ENCODE measurements at places on chromosomes 6 and 20.

GRCh38 chr6:93182938-93183479, 236.3 kb downstream of the EPHA7 start:
- DNase-seq: no peak

DNA sequence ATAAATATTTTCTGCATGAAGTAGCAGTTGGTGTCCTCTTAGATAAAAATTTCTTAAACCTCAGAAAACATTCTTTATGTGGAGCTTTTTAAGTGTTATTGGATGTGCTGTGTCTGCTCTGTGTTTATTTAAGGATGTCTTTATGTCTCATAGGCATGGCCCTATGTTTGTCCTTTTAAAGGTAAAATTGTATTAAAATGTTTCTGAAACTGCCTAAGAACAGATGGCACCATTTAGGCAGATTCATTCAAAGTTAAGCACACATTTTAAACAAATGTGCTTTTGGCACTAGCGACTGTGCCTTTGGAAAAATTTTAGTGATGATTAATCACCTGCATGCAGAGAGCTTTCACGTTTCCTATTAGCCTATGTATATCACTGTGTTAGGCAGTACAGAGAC, 125.2 kb downstream of the KIF6 start:
- DNase-seq: no peak

DNA sequence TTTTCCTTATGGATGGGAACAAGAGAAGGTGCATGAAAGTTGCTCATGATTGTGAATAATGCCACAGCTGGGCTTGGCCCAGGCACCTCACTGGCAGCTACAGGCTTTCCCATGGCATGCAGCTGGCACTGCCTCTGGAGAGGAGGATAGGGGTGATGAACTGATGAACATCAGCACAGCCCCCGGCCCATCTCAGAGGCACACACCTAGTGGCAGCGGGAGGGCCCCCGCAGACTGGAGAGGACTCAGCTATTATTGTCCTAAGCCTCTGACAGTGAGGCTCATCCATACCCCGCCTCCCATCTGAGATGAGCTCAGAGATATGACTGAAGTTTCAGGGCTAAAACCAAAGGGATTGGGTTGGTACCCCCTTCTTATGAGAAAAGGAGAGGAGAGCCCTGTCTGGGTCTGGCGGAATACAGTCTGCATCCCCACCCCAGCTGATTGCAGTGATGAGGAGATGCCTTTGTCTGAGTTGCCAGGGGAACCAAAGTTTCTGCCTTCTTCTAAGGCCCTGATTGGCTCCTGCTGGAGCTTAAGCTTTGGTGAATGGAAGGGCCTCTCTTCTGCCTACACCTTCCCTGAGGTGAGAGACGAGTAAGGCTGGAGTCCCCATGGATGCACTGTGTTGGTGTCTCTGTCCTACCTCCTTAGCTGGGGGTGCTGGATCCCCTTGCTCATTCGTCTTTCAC, 27.6 kb upstream of the EPB41L1 start:
- DNase-seq: no peak

DNA sequence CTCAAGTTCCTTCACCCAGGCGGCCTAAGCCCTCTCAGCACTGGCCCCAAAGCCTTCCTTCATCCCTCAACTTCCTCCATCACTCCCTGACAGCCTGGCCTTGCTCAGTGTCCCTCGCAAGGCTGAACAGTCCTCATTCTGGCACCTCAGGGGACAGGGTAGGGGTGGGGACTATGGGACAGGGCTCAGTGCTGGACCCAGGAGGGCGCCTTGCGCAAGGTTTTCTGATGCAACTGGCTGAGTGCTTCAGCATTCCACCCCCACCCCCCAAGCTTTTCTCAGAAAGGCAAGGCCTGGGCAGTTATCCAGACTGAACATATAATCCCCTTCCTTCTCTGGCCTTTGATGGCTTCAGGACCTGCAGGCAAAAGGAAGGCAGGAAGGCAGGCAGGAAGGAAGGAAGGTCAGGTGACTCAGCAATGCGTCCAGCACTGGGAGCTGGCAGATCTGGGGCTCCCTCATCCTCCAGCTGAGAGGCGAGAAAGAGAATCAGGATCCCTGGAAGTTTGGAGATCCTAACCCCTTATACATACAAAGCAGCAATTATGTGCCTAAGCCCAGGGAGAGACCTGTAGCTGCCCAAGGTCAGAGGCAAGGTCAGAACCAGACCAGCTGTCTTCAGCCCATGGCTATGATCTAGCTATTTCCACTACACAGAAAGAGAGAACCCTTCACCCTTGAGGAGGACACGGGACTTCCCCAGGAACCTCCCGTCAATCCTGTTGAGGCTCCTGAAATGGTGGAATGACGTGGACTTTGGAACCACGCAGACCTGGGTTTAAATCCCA, 8.6 kb upstream of the TRIB3 start:
- no peak for DNase-seq

GRCh38 chr6:76584121-76584520, 511.7 kb upstream of the IMPG1 start:
- no peak for DNase-seq

GRCh38 chr6:166707045-166707444, 80.0 kb upstream of the RPS6KA2 start:
- peak; percentile 5 for DNase-seq

GRCh38 chr6:57261926-57262325, 39.8 kb upstream of the RAB23 start:
- DNase-seq: no peak

DNA sequence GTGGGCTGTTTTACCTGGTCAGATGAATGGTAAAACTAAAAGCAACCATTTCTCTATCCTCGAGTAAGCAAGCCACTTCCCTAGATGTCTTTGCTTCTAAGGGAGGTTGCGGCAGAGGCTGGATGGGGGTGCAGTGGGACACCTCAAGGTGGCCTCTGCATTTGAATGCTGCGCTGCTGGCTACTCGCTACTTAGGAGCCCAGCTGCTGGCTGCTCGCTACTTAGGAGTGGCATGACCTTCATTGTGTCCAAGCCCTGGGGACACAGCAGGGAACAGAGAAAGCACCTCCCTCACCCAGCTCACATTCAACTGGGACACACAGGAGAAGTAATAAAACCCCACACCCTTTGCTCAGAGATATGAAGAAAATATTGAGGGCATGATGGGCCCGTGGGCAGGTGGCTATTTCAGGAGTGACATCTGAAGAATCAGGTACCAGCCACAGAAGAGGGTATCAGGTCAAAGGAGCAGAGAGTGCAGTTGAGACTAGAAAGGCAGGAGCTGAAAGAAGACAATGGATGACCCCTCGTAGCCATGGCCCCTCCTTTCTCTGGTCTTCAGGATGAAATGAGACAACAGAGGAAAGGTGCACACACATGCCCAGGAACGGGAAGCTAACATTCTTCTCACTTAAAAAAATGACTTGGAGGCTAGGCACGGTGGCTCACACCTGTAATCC, 149.4 kb downstream of the ZMYND8 start:
- no peak for DNase-seq

GRCh38 chr20:62412194-62413024, 5.3 kb upstream of the CABLES2 start:
- DNase-seq: no peak

- no peak for DNase-seq
Observed at GRCh38 chr6:1311400-1312202, at the start of gene FOXQ1. Gene FOXQ1, plus strand, starts transcription at chr6:1312098. Its CDS starts 607 bp downstream, at chr6:1312705.

DNA sequence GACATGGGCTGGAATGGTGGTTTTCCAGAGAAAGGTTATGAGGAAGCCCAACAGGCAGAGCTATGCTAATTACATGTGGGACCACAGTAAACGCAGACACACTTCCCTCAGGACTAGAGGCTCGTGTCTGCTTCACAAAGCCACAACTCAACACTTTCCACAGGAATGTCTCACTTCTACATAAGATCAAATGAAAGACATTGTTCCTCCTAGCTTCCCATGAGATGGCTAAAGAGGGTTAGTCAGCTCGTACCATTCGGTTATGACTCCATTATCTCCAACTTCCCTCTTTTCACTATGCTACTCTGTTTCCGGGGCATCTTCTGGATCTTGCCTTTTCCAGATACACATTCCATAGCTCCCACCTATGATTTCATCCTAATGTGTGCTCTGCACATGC, 29.1 kb upstream of the ZC3H12D start:
- no peak for DNase-seq

DNA sequence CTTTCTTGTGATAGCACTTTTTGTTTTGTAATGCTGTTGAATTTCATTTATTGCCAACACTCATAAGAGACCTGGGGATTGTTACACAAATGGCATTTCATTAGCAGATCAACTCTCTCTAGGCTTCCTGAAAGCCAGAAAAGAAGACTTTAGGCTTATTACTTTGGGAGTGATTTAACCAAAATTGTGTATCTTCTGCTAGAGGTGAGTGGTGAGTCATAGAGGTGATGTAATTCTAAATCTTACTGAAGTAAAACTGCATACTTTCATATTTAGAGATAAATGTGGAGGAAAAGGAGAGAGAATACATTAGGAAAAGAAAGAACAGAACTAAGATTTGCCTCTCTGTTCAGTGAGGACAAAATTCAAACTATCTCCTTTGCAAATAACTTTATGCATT, 304.7 kb upstream of the RGS17 start:
- no peak for DNase-seq

DNA sequence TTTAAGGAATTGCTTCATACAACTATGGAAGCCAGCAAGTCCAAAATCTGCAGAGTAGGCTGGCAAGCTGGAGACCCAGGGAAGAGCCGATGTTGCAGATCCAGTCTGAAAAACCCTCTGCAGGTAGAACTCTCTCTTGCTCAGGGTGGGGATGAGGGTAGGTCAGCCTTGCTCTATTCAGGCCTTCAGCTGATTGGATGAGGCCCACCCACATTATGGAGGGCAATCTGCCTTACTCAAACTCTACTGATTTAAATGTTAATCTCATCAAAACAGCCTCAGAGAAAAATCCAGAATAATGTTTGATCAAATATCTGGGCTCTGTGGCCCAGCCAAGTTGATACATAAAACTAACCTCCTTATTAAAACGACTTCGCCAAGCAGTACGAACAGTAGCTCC, 29.7 kb upstream of the RNF24 start:
- DNase-seq: no peak

DNA sequence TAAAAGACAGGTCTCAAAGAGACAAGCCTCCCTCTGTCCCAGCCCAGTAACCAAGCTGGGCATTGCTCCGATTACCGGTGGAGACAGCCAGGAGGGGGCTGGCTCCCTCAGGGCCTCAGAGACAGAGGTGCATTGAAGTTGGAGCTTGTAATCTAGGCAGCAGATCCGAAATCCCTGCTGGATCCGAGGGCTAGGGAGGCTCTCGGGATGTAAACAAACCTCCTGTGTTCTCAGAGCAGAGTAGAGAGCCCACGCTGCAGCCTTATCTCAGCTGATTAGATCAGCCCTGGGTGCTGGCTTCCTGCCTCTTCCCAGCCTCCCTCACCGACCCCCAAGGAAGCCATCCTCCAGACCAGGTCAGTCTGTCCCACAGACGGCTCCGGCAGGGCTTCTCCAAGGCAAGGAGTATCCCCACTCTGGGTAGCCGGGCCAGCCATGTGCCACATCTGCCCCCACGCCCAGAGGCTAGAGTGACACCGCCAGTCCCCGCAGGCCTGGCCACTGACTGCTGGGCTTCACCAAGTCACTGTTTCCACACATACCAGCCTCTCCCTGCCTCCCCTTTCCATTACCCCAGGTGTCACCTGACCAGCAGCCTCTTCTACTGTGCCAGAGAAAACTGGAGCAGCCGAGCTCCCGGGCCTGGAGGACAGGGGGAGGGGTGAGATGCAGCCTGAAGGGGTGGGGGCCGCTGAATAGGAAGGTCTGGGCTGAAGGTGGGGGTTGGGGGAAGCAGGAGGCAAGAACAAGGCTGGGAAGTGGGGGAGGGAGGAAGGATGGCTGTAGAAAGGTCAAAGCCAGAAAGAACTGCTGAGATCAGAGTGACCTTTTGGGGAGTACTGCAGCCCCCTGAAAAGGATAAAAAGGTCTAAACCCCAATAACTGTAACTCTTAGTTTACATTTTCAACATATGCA, 6.0 kb downstream of the SDC4 start:
- no peak for DNase-seq

DNA sequence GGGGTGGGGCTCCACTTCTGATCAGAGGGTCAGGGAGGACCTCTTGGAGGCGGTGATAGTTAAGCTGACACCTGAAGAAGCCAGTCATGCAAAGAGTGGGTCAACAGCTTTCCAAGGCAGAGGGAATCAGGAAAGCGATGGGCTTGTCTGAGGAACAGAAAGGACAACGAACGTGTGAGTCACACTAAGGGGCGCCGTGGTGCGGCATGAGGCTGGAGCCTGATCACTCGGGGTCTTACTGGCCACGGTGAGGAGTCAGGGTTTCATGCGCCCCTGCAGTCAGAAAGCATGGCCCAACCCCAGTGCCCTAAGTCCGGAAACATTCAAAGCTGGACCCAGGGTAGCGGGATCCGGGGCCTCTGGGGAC, 50.6 kb upstream of the SLC32A1 start:
- DNase-seq: no peak

DNA sequence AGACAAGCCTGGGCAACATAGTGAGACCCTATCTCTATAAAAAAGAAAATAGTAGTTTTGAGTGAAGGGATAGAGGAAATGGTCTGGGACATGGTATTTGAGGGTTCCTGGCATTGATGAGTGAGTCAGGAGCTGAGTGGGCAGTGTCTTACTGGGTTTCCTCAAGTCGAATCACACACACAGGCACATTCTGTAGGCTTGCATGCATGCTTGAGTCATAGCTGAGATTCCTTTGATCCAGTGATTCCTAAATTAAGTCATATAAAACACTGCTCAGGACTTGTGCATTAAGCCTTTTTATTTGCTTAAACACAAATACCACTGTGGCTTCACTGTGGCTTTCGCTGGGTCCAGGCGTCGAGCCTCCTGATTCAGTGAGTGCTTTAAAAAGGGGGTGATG, 71.8 kb upstream of the TMEM181 start:
- DNase-seq: no peak

DNA sequence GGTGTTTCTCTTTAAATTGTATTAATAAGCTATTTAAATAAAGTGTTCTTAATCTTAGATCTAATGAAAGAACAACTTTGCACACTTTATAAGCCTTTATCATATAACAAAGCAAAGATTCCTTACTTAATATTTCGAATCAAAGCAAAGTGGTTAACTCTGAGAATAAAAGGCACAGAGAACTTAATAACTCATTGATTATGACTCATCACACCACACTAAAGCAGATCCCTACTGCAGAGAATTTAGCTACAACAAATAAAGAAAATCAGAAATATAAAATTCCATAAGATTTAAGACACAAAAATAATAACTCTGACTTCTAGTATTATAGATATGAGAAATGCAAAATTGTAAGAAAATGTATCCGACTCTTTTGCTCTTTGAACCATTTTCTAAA, 135.6 kb upstream of the RUNX2 start:
- DNase-seq: no peak

GRCh38 chr6:122374307-122374706, 25.1 kb upstream of the HSF2 start:
- no peak for DNase-seq
